ENCODE measurements at places on chromosomes 1 and 21.

- DNase-seq = no peak
Observed at GRCh38 chr1:30589083-30589482, 134.3 kb downstream of the MATN1 start.

- DNase-seq = no peak
Observed at GRCh38 chr1:183694755-183695154, 41.6 kb upstream of the APOBEC4 start.

DNA sequence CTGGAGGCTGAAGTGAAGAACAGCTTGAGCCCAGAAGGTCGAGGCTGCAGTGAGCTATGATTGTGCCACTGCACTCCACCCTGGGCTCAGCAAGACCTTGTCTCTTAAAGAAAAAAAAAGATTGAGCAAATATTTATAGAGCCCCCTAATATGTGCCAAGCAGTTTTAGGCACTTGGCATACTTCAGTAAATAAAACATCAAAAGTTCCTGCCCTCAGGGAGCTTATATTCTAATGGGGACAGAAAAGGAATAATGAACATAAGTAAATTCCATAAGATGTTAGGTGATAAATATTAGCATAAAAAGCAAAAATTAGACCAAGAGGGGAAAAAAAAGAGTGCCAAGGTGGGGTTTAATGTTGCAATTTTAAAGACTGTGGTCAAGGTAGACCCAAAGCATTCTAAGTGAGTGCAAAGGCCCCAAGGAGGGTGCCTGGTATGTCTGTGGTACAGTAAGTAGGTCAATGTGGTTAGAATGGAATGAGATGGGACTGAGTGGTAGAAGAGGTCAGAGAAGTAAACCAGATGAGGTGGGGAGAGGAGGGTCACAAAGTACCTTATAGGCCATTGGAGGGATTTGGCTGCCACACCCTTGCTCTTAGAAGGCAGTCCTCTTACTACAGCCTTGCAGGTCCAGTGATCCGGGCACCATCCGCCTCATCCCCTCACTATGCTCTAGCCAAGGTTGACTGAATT lies 2.2 kb upstream of the TOE1 start:
- DNase-seq = no peak

- DNase-seq = no peak
Observed at GRCh38 chr1:10753299-10753698, 43.1 kb downstream of the CASZ1 start.

- no peak for DNase-seq
Observed at GRCh38 chr1:216034506-216034905, 388.7 kb downstream of the USH2A start.

DNA sequence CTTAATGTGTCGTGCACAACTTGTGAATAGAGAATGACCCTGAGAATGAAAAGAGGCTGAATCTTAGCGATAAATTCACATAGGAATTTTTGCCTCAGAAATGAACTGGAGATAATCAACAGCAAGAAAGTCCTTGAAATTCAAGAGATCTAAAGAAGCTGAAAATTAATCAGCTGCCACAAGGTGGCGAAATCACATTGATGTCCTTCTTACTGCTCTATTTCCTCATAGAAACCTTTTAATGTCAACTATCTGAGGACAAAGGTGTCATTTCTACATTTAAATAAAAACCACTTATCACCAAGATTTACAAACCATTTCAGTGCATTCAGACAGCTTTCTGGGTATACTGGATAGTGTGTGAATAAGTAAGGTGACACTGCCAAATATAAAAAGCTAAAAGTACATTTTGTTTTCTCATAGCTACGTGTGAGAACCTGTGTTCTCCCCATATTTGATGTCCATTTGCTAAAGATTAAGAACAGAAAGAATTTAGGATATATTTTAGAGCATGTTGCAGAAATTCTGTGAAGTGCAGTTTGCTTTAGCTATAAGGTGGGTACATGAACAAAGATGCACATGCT lies 485.3 kb upstream of the PTBP2 start:
- no peak for DNase-seq

DNA sequence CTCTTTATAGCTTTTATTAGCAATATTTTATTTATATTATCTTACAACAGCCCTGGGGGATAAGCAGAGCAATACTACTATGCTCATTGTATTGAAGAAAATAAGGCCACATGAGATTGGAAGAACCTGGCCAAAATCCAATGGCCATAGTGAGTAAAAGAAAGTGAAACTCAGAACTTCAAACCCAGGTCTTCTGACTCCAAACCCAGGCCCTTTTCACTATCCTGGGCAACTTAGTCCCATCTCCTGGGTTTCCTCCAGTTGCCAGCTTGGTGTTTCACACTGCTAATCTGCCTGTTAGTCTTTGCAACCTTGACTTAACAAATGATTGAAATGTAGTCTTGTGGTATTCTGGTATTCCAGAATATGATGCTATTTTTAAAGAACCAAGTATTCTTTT lies 22.4 kb upstream of the EXO1 start:
- no peak for DNase-seq

GRCh38 chr1:42332877-42333276 lies 2.2 kb downstream of the FOXJ3 start:
- no peak for DNase-seq

DNA sequence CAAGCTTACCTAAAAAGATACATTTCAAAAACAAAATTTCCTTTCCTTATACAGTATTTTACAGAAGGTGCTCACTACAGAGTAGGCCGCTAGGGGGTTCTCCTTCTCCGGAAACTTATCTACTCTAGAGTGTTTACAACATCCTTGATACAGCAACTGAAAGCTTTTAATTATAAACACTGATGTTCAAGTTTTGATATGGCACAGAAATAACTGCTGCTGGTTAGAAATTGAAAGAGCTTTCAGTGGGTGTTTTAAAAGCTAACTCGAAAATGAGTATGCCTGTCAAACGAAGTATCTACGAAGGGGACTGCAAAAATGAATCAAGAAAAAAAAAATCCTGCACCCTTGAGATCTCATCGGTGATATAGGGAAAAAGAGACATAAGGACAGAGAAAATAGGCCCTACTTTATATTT lies 1.0 kb downstream of the YOD1 start:
- DNase-seq = peak; percentile 53

- no peak for DNase-seq
Observed at GRCh38 chr1:172378109-172378760, 42.2 kb upstream of the C1orf105 start.

- no peak for DNase-seq
Observed at GRCh38 chr1:25360596-25361581, 22.8 kb downstream of the TMEM50A start.

DNA sequence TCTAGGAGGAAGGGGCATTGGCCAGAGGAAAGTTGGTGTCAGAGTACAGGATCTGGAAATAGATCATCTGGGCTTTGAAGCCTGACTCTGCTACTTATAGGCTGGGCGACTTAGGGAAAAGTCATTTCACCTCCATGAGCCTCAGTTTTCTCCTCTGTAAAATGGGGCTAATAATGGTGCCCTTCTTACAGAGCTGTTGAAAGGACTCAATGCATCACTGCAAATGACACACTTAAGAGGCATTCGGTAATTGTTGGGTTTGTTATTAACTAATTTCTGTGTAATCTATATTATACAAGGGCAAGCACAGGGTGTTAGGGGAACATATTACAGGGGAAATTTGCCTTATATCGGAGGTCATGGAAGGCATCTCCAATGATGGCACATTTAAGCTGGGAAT lies 96.1 kb downstream of the KAZN start:
- DNase-seq = no peak

DNA sequence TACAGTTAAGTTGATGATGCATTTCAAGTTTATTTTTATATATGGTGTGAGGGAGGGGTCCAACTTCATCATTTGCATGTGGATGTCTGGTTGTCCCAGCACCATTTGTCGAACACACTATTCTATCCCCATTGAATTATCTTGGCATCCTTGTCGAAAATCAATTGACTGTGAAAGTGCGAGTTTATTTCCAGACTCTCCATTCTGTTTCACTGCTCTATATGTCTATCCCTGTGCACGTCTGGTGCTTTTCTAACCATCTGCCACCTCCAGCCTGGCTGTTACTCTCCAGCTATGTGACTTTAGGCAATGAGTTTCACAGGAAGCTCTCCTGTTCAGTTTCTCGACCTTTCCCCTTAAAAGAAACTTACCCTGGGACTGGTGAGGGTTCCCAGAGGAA lies 137.1 kb upstream of the KLHDC7A start:
- DNase-seq = no peak

DNA sequence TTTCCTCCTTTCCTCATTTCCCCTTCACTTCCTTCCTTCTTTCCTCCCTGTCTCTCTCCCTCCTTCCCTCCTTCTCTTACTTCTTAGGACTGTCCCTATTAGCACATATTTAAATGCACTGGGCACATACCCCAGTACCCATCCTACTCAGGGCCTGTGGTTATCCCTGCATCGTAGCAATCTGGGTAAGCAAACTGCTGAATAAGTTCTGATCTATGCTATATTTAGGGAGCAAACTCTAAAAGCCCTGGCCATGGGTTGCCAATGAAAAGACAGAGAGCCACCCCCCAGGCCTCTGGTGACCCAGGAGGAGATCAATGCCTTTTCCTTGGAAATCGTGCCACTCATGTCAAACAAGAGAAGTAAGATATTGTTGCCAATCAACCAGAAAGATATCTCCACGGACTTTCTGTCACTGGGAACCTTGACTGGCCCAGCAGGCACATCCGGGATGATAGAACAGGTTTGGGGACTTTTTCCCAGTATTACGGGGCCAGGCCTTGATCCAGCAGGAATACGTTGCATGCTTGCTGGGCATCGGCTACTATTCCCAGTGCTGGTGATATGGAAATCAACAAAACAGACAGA lies 5.4 kb downstream of the FAM3B start:
- DNase-seq = no peak

- no peak for DNase-seq
Observed at GRCh38 chr1:76090283-76091203, 16.0 kb downstream of the ST6GALNAC3 start.

DNA sequence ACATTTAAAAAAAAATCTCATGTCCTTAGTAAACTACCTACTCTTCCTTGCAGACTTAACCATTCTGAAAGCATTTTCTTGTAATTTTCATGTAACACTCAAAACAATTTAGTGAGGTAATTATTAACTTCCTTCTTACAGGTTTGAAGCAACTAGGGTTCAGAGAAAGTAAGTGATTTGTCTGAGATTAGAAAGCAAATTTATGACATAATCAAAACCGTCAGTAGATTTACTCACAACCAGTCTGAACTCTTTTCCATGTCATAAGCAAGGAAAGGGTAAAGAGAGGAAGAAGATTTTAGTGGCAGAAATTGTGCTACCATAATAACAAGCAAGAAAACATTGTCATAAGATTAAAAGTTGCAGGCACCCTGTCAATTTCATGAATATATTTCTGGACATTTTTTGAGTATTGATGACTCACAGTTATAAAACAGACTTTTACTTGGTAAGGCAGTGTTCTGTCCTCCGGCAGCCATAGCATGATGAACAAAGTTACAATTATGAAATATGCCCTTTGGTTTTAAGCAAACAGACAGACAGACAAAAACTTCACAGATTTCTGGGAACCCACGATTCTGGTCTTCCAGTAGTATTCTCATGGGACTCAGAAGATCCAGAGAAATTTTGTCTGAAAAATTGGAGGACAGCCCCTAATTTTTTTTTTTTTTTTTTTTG lies 707.2 kb downstream of the RWDD3 start:
- no peak for DNase-seq

Data from posterior cingulate gyrus (tissue), 11 donors.